Hematopoietic multipotent progenitor cell treated with erythropoietin and hydrocortisone succinate and interleukin-3 and kit ligand, for 4 days (in vitro differentiated cells): ENCODE measurements at places on chromosomes 2 and 18.
A peak's percentile ranks its signal among the peaks of the same experiment; 100 is the strongest.

DNA sequence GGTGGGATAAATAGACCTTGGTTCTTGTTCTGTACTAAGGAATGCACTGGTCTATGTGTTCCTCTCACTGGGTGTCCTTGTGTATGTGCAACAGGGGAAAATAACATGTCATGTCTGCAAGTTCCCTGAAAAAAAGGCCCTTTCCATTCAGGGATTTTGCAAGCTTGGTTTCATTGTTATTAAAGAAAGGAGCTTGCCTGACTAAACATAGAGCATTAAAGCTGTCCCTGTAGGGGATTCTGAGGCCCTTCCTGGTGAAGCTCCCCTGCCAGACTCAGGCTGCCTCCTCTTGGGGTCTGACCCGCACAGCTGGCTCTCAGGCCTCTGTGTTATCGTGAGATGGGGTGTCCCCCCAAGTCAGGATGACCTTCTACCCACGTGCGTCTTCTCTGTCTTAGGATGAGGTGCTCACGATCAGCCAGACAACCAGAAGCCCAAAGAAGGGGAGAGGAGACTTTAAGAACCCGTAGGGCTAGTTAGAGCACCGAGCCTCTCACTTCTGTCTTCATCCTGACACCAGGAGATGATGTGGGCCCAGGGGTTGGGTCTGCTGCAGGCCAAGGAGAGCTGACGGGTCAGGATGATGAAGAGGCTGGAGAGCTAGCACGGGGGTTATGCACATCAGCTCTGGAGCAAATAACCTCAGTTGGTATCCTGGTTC lies 21.2 kb downstream of the CAPG start:
- no peak for DNase-seq

DNA sequence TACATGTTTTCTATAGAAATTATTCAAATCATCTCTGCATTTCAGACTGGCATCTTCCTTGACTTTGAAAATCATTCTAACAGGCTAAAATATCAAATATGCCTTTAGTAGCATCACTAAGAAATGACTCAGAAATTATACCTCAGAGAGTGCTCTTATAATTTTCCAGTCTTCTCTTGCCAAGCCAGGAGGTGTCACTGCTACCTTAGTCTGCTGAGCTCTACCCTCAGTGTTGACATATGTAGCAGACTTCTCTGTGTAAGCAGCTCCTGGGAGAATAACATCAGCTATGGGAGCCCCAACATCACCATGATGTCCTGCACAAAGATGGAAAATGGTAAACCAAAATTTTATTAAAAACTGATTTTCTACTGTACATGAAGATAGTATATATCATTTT lies 31.6 kb downstream of the NDUFS1 start:
- peak; percentile 42 for DNase-seq

GRCh38 chr2:171287036-171287571 lies 126.4 kb upstream of the TLK1 start:
- no peak for DNase-seq

GRCh38 chr18:80159713-80160636 lies 50.9 kb downstream of the ADNP2 start:
- DNase-seq, result peak; percentile 78

DNA sequence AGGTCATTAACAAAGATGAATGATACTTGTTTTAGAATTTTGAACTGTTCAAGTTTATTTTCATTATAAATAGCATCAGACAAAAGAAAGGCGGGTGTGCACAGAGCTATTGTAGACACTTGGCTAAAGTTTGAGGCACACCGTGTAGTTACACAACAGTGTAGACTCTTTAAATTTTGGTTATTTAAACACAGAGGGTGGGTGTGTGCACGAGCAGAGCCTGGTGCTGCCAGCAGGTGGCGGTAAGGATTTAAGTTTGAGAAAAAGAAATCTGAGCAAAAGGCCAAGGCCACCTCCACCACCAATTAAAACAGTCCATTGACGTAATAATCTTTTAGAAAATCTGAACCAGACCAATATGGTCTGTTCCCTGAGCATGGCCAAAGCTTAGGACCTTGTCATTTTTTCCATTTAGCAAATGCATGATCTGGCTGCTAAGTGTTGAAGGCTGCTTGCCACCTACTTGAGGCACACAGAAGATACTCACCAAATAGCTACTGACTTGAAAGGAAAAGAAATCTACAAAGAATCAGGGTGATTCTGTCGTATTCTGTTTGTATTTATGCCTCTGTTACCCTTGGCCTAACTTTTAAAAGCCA lies 14.3 kb downstream of the COPS7B start:
- peak; percentile 74 for DNase-seq

DNA sequence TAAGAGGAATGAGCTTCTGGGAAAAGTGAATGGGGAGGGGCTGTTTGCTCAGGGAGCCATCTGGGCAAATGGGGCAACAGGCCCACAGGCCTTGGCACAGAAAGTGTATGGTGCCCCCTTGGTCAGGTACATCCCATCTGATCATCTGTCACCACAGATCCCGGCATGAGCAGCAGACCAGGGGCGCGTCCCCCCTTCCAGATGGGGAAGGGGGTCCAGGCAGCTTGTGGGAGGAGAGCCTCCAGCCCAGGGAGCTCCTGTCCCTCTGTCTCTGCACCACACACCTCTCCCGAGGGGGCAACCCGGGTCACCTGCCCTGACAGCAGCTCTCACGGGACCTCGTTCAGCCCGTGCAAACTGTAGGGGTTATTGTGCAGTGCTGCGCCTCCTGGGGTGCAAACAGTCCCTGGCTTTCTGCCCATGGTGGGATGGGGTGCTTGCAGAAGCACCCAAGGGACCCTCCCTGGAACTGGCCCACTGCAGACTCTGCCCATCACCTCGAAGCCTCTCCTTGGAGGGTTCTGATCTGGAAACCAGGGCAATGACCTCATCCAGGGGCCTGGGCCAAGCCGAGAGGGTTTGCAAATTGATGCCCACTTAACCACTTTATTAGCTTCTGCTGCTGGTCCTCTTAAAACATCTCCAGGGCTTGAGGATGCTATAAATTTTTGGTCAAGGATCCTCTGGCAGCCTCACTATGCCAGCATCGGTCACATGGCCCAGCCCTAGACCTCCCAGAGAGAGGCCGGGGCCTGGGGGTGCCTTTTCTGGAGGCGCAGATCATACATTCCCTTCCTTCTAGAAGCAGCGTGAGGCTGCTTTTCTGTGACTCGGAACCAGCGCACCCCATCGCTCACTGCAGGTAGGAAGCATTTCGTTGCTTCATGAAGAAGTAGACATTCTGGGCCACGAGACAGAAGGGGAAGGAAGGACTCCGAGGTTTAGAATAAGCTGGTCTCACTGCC lies 7.6 kb upstream of the BOK start:
- DNase-seq, result no peak

- no peak for DNase-seq
Observed at GRCh38 chr2:232576995-232577394, 26.5 kb downstream of the EIF4E2 start.

- no peak for DNase-seq
Observed at GRCh38 chr2:196970099-196970498, 43.6 kb upstream of the PGAP1 start.

DNA sequence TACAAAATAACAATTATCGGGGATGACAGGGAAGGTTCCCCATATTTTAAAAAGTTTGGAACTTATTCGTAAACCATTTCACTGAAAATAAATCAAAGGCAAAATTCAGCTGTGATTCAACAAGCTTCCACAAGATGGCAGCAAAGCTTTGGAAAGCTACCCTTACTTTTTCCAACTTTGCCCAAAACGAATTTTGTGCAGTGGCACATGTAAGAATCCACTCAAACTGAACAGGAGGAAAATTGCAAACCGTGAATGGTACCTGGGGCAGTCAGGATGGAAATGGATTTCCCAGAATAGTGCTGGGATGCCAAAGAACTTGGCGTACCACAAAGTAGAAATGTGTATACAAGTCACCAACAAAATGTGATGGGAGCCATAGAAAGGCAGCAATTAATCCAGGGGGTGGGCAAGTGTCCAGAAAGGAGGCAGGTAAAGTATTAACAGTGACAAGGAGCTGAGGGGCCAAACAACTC lies 10.7 kb downstream of the RPL31 start:
- peak; percentile 73 for DNase-seq

GRCh38 chr2:25079050-25079635 lies 37.3 kb downstream of the EFR3B start:
- DNase-seq, result no peak

DNA sequence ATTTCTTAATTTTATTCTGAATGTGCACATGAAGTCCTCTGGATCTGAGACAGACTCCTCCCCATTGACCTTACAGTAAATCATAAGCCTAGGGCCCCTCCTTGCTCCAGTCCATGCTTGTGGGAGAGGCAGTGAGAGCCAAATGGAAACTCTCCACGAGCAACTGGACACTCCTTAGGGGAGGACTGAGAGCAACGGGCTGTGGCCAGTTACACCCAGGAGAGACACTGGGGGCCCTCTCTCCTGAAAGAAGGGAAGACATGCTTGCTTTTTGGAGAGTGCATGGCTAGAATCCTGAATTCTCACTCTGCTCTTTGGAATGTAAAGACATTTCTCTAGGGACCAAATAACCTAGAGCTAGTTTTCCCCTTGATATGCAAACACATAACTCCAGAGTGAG lies 49.0 kb upstream of the BIN1 start:
- DNase-seq, result no peak

DNA sequence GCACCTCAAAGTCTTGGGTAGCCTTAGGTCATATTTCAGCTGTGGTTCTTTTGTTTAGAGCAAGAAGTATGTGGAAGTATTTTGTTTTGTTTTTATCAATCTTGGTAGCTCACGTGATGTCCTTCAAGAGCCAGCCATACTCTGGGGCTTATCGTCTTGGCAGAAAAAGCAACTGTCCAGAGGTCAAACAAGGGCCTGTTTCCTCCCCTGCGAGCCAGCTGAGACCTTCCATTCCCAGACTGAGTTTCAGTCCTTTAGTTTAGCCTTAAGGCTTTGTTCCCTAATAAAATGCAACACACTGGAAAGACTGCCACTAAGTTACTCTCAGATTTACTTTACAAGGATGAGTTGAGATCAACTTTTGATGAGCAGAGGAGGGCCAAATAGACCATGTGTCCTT lies 63.5 kb downstream of the TXNL1 start:
- no peak for DNase-seq

DNA sequence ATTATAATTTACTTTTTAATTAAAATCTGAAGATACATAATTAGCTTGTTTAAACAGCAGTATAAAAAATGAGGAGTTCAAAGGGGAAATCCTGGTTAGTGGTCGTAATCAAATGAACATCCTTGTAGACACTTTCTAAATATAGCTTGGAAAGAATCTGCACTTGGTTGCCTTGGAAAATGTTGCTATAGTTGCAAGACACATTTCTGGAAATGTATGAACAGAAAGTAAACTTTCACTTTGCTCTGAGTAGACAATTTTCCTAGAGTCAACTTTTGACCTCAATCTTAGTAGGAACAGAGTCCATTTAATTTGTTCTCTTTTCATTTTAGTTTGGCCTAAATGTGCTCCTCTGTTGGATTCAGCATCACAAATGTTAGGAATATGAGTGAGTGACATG lies 38.3 kb downstream of the GCA start:
- DNase-seq, result no peak

DNA sequence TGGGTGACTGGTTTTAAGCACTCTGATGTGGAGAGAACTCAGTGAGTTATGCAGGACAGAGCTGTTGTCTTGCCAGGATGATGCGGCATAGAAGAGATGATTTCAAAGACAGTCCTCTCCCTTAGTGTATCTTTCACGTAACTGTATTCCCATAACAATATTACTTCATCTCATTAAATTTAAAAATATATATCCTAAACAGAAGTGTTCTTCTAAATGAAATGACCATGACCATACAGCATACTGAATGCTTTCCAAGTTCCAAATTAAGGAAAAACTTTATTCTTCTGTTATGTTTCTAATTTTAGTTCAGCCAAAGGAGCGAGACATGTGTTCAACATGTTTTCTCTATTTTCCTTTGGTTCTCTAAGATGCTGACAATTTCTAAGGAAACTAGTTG lies 600.1 kb upstream of the FSHR start:
- no peak for DNase-seq

DNA sequence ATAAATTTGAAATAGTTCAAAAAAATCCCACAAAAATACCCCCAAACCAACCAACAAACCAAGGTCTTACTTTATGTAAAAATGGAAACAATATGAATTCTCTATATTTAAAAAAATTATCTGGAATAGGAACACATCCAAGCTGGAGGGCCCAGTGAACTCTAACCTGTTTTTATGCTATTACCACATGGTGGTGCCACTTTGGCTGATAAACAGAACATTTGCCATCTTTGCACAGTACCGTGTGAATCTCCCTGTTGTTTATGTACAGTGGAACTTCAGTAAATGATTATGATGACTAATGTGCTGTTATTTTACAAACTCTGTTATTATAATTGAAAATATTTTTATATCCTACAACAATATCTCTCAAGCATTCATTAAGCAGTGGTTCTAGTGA lies 145.3 kb upstream of the SMAD7 start:
- DNase-seq, result peak; percentile 20

- DNase-seq, result no peak
Observed at GRCh38 chr2:232276084-232276732, 102.3 kb upstream of the ALPP start.

DNA sequence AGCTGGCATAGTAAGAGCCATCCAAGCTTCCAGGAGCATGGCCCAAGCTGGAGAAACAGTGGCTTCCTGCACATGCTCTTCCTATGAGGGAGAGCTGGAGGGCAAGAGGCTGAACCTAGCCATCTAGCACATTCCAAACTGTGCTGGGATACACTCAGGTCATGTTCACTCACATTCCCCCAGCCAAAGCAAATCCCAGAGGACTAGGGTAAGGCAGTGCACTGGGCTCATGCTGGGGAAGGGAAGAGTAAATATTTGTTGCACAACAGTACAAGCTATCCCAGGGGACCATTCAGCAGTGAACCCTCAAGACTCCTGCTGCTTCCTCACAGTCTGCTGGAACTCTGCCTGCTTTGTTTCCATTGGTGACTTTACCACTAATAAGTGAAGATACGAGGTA lies 20.7 kb upstream of the GYPC start:
- DNase-seq, result no peak

DNA sequence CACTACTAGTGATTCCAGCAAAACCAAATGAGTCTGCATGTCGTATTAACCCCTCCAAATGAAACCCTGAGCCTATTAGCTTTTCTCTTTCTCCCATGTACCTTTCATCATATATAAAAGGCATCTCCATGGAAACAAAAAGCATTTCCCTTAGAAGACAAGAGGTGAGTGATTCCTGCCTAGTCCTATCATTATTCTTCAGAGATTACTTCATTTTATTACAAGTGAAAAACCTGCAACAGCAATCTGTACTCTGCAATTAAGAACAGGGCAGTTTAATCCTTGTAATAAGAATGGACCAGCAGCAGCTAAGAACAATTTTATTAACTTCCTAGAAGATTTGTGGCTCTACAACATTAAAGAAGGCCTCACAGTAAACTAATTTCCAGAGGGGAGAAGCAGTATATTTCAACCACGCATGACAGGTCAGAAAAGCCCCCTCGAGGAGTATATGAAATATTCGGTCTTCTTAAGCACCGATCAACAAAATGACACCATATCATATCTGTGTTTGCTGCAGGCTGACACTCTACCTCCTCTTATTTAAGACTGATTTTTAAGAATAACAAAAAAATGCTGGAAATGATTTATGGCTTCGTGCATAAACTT lies 132.3 kb upstream of the TFPI start:
- DNase-seq, result no peak

GRCh38 chr18:8745355-8746014 lies 40.1 kb downstream of the MTCL1 start:
- DNase-seq, result peak; percentile 50
